ENCODE measurements at places on chromosomes 2 and 18.

DNA sequence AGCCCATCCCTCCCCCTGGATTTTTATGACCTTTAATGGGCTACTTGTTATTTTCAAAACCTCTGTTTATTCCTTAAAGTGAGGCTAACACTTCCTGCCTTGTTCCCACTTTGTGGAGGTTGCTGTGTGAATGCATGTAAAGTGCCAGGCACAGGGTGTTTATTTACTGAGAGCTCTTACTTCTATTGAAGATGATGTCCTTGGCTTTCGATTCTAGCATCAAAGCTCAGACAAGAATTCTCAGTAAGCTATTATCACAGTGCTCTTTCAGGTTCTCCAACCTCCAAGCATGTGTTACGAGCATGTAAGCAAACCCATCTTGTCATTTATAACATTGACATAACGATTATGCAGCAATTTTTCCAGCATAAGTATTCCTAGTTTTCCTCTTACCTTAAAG lies 44.2 kb downstream of the DPYSL5 start:
- no peak for DNase-seq

GRCh38 chr2:10397878-10398277 lies 50.2 kb downstream of the ODC1 start:
- DNase-seq, result no peak

- no peak for DNase-seq
Measured at GRCh38 chr2:73614105-73614504, 28.1 kb downstream of the NAT8 start.

DNA sequence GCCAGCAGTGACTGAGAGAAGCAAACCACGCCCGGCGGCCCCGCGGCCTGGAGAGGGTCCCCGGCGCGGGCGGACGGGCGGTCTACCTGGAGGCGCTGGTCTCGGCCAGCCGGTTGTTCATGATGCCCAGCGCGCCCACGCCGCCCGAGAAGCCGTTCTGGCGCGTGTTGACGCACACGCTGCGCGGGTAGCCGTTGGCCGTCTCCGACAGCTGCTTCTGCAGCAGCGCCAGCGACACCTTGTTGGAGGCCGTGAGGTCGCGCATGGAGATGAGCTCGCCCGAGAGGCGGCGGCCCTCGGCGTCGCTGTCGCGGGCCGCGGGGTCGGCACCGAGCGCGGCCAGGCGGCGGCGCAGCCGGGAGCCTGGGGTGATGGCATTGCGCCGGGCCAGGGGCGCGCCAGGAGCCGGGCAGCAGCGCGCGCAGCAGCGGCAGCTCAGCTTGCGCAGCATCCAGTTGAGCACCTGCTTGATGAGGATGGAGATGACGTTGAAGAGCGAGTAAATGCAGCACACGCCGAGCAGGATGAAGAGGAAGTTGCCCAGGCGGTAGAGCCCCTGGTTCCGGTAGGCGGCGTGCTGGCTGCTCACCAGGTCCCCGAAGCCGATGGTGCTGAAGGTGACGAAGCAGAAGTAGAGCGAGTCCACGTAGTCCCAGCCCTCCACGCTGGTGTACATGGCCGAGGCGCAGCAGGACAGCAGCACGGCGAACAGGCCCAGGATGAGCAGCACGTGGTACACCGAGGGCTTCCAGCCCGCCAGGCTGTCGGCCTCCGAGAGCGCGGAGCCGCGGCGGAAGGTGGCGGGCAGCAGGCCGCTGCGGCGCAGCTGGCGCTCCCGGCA lies 118.1 kb downstream of the MSH2 start:
- no peak for DNase-seq

DNA sequence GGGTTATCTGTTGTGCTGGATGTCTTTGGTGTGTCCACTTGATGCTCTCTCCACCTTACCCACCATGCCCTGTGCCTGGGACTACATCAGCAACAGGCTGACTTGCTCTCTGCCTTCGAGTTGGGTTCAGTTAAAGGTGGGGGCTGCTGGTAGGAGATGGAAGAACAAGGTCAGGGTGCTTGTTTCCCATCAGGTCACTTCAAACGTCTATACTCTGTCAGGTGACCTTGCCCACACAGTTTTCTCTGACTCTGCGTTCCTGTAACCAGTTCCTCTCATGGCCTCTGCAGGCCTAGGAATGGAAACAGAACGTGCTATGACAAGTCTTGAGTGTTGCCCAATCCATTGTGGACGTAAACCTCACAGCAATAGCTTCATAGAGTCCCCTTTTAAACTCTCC lies 38.4 kb upstream of the PAPOLG start:
- no peak for DNase-seq

DNA sequence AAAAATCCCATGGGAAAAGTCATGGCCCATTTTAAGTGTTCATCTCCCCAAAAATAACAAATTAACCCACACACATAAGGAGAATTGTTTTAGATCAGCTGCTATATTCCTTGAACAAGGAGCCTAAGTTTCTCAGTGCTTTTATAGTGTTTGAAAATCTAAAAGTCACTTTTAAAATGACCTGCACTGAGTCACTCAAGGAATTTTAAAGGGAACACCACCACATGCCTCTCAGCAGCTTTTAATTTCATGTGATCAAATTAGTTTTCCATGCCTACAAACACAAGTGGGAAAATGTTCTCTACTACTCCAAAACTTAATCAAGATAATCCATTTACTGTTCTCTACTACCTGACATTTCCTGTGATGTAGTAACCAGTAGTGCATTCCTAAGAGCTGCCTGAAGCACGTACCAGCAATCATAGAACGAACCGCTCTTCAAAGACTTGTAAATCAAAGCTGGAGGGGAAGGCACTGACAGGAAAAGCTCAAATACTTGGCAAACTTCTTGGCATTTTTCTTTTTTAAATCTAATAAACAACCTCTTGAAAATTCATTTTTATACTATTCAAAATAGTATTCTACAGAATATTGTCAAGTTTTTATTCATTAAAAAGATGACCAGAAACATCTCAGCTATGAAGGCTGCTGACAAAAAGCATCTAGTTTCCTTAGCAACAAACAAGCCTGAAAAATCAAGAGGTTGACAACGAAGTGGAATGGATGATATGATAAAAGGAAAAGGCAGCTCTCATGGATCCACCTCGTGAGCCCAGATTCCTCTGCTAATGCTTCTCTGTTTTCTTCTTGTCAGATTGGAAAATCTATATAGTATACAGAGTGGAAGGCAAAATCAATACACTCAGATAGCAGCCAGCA lies 37.2 kb downstream of the LRPPRC start:
- DNase-seq, result no peak

DNA sequence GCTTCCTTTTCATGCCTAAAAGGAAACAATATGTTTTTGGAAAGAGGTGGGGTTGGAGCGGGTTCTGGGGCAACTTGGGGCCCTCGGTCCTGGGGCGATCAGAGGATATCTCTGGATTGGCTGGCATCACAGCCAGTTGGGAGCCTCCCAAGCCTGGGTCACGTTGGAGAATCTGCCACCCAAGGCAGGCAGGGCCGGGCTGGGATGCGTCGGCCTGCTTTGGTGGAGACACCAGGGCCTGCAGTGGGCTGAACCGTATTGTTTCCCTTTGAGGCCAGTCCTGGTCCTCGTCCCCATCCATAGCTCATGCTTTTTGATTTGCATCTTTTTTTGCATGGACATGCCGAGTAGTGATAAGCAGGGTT lies 235.8 kb downstream of the ATAD2B start:
- no peak for DNase-seq

- no peak for DNase-seq
Measured at GRCh38 chr18:47863041-47863440, 67.4 kb downstream of the SMAD2 start.

GRCh38 chr2:150876251-150876950 lies 385.3 kb downstream of the RBM43 start:
- DNase-seq, result no peak

DNA sequence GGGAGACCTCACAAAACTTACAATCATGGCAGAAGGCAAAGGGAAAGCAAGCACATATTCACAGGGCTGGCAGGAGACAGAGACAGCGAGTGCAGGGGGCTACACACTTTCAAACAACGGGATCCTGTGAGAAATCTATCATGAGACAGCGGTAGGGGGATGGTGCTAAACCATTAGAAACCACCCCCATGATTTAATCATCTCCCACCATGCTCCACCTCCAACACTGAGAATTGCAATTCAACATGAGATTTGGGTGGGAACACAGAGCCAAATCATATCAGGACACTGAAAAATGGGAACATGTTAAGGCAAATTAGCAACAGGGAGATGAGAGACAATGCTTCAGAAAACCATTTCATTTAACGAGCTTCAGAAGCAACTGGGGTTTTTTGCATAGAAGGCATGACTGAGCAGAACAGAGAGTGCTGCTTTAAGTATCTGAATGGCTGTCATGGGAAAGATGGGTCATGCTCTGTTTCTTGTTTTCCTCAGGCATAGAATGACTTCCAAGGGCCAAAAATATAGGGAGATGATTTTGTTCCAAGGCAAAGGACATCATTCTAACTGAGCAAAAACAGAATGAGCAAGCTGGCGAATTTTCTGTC lies 100.8 kb upstream of the MAP2 start:
- no peak for DNase-seq

- no peak for DNase-seq
Measured at GRCh38 chr2:193542762-193543161, 1348.0 kb upstream of the TMEFF2 start.

- no peak for DNase-seq
Measured at GRCh38 chr18:62209046-62209445, 22.0 kb downstream of the RELCH start.

- DNase-seq, result no peak
Measured at GRCh38 chr2:208485390-208485789, 78.8 kb downstream of the PTH2R start.

- DNase-seq, result no peak
Measured at GRCh38 chr18:9782073-9782857, 74.2 kb downstream of the RAB31 start.

DNA sequence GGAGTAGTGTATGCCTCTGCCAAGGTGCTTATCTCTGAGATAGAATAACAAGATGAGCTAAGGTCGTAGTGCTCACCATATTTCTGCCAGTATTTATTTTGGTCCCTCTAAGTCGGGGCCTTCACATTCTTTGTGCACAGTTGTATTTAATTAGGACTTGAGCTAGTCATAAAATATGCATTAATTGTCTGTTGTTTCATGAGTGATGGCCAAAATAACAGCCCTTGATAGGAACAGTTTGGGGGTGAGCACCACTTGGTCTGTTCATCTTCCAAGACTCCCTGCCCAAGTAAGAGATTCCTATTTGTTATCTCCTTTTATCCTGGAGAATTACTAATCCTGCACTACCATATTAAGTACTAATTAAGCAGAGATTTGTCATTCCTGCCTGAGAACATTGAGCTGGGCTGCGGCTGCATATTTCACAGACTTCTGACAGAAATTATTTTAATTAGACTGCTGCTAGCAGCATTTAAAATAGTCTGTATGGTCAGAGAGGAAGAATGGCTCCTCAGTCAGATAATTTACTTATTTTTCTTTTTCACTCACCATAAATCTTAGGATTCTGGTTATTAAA lies 435.1 kb downstream of the MTX2 start:
- DNase-seq, result no peak

DNA sequence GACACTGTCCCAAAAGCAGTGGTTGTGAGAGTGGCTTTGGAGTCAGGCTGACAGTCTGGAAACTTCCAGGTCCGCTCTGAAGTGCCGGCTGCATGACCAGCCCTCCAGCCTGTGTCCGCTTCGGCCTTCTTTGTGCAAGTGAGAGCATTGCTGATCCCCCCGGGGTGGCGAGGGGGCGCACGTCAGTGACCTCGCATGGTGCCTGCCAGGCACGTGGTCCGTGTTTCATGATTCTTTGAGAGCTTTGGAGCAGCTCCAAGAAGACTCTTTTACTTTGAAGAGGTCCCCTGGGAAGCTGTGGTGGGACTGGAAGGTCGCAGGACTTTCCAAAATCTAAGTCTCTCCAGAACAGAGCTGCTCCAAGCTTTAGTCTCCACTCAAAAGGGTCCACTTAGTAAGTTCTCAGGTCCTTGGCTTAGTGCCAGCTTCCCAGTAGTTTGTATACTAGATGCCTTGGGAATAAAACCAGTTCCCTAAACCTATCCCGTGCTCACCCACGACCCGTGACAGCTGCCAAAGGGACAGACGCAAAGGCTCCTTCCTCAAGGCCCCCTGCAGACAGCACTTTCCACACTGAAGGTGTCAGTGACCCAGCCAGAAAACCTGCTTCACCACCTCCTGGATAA lies 68.8 kb downstream of the ADI1 start:
- no peak for DNase-seq

DNA sequence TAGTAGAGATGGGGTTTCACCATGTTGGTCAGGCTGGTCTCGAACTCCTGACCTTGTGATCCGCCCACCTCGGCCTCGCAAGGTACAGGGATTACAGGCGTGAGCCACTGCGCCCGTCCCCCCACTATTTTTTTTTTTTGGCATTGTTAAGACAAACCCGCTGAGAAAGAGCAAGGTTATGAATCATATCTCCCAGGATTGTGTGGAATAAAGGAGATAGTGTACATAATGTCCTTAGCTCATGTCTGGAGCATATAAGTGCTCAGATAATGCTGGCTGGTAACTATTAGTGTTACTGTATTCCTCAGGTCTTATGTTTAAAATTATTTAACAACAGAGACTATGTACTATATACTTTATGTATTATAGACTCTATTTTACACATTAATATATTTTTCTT lies 36.0 kb downstream of the TTC27 start:
- DNase-seq, result no peak

- no peak for DNase-seq
Measured at GRCh38 chr2:65075176-65075575, 19.0 kb downstream of the CEP68 start.

GRCh38 chr2:72994282-72994990 lies 77.1 kb downstream of the SFXN5 start:
- DNase-seq, result no peak

DNA sequence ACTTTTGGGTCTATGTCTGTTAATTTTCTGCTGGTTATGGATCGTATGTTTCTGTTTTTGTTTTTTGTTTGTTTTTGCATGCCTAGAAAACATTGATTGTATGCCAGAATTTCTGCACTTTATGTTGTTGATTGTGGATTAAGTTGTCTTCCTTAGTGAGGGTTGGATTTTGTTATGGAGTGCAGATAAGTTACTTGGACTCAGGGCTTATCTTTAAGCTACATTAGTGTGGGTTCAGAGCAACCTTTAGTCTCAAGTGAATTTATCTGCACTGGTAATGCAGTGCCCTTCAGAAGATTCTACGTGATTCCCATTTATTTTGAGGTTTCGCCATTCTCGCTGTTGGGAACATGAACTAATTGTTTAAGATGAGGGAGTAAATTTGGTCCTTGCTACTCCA lies 32.9 kb downstream of the UBR3 start:
- DNase-seq, result no peak

- DNase-seq, result no peak
Measured at GRCh38 chr2:68828887-68829708, 42.1 kb downstream of the BMP10 start.

GRCh38 chr2:38301340-38301968 lies 75.6 kb downstream of the ATL2 start:
- DNase-seq, result no peak

GRCh38 chr2:14903709-14904374 lies 271.3 kb downstream of the LRATD1 start:
- DNase-seq, result peak; percentile 10
